HFFc6 (cell line): ENCODE measurements at places on chromosomes 11 and 22. TPM values are rescaled to one million over a fixed set of nuclear protein-coding genes. Genes with fewer than 3 reads are reported as not detected.

Gene THY1
- 732 to 942 TPM (median 795 TPM) in 3 replicates for total RNA-seq

Gene C22orf42
- not detected in 3 replicates for total RNA-seq

Gene KCNJ4
- not detected in 3 replicates for total RNA-seq

Gene TEX54
- not detected in 3 replicates for total RNA-seq

Gene SHANK2
- total RNA-seq: 1.2 and 3.2 TPM in 2 replicates

Gene LMNTD2
- total RNA-seq: 0.48 to 1.2 TPM (median 0.85 TPM) in 3 replicates

DNA sequence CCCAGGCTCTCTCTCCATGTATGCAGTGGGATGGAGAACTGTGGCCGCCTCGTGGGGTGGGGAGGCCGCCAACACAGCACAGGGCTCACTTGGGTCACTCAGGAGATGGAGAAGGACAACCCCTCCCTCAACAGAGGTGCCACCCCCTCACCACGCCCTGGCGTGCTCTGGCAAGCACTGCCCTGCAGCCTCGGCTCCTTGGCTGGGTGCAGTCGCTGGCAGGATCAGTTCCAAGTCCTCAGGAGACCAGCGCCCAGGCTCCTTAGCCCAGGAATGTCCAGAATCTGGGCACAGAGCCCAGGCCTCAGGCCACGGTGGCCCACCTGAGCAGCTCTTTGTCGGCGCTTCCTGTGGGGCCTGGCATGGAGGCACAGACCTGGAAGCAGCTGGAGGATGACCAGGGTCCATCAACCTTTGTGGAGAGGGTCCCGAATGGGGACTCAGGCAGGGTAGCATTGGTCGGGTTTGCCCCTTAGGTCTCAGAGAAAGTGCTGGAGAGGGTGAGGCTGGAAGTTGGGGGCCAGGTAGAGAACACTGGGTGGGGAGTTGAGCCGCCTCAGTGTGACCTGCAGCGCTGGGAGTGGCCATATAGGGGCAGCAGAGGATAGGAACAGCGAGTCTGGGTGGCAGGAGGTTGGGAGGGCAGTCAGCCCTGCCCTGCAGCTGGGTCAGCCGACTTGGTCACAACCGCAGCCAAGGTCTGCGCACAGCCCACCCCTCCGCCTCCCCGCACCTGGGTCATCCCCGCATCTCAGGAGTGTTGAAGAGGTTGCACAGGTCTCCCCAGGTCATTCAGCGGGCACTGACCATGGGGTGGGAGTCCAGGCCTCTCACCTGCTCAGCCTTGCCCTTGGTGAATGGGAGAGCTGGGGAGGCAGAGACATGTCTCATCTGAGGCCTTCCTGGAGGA, 8.2 kb downstream of the SUSD2 start:
- peak; percentile 47 for DNase-seq

- no peak for DNase-seq
These were observed 16.5 kb upstream of the DGCR8 start for GRCh38 chr22:20063271-20064139.

DNA sequence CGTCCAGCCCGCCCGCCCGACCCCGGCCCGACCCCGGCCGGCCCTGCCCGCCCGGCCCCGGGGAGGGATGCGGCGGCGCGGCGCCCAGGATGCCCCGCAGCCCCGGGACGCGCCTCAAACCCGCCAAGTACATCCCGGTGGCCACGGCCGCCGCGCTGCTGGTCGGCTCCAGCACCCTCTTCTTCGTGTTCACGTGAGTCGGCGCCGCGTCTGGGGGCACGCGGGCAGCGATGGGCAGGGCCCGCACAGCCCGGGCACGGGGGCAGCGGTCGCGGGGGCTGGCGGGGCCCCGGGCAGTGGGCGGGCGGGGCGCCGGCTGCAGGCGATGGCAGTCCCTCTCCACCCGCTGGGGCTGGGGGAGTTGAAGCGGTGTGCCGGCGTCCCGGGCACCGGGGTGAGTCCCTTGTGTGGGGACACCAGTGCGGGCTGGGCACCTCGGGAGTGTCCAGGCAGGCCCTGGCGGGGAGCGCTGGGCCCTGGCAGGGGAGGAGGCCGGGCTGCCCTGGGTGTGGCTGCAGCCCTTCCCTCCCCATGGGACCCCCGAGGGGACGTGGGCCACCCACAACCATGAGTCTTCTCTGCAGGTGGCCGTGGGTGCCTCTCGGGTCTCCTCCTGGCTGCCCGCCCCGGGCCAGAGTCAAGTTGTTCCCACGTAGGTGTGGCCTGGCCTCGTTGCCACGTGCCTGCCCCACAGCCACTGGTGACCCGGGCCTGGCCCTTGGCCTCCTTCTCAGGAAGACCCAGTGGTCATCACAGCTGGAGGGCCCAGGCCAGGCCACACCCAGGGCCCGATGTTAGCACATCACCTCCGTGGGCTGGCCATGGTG, 468 bp downstream of the ZDHHC8 start:
- DNase-seq: no peak

GRCh38 chr11:77152846-77153245, 24.8 kb downstream of the MYO7A start:
- DNase-seq: no peak

Gene NADSYN1
- 39.3 to 48.1 TPM (median 46.7 TPM) in 3 replicates for total RNA-seq

DNA sequence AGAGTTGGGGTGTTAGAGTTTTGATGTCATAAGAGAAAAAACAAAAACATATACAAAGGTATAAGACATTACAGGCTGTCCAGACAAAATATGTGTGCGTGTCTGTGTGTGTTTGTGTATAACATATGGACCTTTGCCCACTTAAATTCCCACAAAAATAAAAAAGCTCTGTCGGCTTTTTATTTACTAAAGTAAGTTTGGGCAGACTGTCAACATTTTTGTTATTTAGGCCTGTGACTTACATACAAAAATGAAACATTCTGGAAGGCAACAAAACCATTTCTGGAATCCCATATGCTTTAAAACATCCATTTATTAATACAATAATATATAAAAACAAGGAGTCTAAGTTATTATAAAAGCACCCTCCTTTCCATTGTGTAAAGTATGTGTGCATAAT, 960.1 kb upstream of the FAT3 start:
- DNase-seq: no peak

DNA sequence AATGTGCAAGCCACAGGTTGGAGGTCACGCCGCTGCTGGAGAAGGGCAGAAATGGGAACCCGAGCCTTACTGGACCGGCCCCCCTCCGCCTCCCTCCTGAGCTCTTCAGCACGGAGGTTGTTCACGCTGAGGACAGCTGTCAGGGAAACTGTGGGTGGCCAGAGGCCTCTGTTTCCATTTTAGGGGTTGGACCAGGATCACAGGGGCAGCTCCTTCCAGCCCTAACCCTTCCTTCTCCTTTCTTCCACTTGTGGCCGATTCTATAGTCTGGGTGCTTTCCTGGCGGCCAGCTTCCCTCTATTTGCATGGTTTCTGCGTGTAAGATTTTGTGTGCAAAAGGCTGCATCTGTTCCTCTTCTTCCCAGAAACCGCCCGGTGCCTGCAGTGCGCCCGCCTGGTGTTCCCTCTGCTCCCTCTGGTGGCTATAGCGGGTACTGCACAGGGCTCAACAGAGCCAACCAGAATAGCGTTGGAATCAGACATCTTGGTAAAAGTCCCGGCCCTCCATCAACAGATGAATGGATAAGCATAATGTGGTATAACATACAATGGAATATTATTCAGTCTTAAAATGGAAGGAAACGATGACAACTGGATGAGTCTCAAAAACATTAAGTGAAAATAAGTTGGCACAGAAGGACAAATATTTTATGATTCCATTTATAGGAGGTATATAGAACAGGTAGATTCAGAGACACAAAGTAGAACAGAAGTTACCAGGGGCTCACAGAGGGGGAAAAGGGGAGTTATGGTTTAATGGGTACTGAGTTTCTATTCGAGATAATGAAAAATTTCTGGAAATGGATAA, 8.4 kb upstream of the SLC22A8 start:
- DNase-seq: peak; percentile 73

- DNase-seq: no peak
These were observed 1.2 kb downstream of the GUCY1A2 start for GRCh38 chr11:107017104-107017432.

Gene LRRC75B
- 1.3 to 1.7 TPM (median 1.6 TPM) in 3 replicates for total RNA-seq

GRCh38 chr11:15944460-15944859, 411.9 kb downstream of the SOX6 start:
- DNase-seq: peak; percentile 6

Gene APOBEC3B
- 15.2 to 38.0 TPM (median 21.0 TPM) in 3 replicates for total RNA-seq

- peak; percentile 24 for DNase-seq
These were observed 41.6 kb downstream of the FDX1 start for GRCh38 chr11:110471371-110471770.

DNA sequence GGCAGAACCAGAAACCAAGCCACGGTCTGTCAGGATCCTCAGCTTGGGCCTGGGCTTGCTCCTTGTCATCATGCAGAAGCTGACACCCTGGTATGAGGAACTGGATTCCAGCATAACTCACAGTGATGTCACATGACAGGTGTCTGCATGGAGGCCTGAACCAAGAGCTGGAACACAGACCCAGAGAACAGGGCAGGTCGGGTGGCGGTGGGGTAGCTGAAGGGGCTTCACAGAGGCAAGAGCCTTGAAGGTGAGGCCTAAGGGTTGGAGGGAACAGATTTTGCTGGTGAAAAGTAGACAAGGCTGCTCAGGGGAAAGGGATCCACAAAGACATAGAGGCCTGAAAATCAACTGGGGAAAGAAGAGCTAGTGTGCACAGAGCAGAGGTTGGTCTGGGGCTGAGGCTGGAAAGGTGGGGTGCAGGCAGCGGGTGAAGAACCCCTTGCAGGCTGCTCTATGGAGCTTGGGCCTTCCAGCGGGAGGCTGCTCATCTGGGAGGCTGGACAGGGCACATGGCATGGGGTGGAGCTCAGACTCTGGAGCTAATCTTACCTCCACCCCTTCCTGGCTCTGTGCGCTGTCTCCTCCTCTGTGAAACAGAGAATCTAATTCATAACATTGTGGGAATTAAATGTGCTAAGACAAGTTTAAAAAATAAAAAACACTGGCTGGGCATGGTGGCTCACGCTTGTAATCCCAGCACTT, 18.4 kb upstream of the RPS3 start:
- DNase-seq: no peak

DNA sequence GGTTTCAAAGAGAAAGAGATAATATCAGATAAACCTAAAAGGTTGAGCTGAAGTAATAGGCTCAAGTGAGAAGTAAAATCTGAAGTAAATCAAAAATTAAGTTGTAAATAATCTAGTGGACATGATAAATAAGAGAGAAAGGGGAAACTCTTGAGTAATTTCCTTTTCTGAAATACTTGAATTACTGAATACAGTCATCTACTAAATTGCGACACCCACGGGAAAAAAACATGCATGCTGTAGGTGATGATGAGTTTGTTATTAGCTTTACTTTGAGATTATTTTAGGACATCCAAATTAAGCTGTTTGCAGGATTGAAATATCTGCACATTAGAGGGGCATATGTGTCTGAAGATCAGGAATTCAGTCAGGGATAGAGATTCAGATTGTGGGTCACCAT, 50.0 kb upstream of the CARD18 start:
- DNase-seq: no peak

Gene FXYD2
- not detected in 3 replicates for total RNA-seq

DNA sequence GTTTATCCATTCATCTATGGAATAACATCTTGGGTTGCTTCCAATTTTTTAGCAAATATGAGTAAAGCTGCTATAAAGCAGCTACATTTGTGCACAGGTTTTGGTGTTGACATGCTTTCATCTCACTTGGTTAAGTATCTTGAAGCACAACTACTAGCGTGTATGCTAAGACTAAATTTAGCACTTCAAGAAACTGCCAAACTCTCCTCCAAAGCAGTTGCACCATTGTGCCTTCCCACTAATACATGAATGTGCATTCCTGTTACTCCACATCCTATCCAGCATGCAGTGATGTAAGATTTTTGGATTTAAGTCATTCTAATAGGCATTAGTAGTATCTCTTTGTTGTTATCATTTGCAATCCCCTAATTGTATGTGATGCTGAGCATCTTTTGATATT, 230.7 kb downstream of the KCNA4 start:
- no peak for DNase-seq

GRCh38 chr11:69400771-69401590, 80.5 kb upstream of the LINC01488 start:
- DNase-seq: no peak

DNA sequence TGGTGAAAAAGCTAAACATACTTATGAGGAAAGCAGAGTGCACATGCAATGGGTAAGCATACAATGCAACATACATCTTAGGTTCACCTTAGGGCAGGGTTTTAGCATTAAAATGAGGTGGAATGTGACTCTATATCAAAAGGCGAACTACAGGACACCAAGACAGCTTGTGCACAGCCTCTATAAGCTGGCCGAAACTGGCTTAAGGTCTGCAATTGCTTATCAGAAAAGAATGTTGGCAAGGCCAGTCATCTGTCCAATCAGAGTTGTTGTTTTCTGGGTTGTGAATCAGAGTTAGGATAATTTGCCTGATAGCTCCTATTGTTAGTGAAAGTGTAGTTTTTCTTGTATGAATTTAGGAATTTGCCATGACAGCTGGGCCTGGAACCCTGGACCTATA, 76.5 kb downstream of the LRRC4C start:
- DNase-seq: no peak

GRCh38 chr11:94885581-94885980, 87.8 kb downstream of the CWC15 start:
- DNase-seq: no peak

GRCh38 chr22:46961591-46962295, 199.3 kb downstream of the TBC1D22A start:
- DNase-seq: no peak

DNA sequence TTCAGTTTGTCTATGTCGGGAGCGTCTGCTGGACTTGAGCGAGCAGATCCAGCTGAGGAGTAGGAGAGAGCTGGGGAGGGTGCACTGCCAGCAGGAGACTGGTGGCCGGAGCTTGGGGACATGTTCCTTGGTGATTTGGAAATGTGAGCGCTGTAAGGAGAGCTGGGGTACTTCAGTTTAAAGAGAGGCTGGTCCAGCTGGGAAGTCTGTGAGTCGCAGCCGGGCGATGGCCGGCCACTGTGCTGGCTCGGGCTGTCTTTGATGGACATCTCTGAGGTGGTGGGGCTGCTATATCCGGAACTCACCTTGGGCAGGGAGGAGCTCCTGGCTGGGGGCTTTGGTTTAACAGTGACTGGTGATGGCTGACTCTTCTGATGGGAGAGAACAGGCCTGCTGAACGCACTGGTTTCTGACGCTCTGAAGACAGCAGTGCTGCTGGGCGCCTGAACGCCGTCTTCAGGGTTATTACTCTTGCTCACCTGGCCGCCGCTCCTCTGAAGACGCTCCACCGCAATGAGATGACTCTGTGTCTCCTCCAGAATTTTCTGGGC, 63.6 kb upstream of the PITPNB start:
- DNase-seq: no peak

DNA sequence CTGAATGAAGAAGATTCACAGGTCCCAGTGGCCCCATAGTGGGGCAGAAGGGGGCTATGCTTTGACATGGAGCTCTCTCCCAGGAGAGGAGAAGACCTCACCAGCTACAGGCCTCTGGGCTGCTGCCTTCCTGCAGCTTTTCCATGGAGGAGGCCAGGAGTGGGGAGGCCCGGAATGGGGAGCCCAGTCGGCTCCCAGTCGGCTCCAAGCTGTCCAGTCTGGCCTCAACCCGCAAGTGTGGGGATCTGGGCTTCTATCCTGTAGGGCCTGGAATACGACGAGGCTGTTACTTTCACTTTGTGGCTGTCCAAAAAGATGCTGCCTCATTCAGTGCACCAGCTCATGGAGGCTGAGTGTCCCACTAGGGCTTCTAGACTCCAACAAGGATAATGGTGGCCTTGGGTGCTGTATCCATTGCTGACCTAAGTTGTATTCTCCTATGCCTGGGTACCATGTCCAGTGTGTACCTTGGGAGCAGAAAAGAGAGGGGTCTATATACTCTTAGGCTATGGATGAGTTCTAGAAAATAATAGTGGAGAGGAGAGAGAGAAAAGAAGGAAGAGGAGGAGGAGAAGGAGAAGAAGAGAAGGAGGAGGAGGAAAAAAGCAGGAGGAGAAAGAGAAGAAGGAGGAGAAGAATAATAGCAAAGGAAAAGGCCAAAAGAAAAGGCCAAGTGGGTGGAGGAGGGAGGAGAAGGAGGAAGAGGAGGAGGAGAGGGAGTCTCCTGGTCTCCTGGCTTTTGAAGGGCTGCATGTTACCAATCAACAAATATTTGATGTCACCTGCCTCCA, 1.1 kb downstream of the MYO18B start:
- no peak for DNase-seq
